ENCODE measurements at places on chromosomes 2 and 18.

- no peak for DNase-seq
Observed at GRCh38 chr2:61605245-61605644, 67.1 kb upstream of the XPO1 start.

DNA sequence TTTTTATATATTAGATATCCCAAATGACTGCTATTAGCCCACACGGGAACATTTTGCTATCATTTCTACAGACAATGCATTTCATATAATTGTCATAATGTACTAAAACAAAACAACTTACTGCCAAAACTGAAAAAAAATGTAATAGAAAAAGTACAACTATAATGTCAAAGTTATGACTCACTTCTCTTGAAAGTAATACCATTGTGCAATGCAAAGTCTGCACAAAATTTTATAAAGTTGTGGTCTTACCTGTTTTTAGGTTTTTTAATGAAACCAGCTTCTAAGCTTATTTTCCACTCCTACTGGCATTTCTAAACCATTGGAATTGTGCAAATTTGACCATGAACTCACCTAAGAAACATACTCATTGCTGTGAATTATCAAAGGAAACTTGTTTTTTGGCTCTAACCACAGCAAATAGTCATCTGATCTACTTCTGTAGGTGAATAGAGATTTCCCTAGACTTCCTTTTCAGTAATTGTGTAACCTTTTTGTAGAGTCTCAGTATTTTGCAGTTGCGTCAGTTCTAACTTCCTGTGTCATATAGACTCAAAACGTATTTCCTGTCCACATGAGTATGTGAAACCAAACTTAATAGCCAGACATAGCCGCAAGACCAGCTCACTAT is 31.9 kb upstream of the TFPI start:
- DNase-seq = no peak

- no peak for DNase-seq
Observed at GRCh38 chr18:8769509-8770095, 64.2 kb downstream of the MTCL1 start.

DNA sequence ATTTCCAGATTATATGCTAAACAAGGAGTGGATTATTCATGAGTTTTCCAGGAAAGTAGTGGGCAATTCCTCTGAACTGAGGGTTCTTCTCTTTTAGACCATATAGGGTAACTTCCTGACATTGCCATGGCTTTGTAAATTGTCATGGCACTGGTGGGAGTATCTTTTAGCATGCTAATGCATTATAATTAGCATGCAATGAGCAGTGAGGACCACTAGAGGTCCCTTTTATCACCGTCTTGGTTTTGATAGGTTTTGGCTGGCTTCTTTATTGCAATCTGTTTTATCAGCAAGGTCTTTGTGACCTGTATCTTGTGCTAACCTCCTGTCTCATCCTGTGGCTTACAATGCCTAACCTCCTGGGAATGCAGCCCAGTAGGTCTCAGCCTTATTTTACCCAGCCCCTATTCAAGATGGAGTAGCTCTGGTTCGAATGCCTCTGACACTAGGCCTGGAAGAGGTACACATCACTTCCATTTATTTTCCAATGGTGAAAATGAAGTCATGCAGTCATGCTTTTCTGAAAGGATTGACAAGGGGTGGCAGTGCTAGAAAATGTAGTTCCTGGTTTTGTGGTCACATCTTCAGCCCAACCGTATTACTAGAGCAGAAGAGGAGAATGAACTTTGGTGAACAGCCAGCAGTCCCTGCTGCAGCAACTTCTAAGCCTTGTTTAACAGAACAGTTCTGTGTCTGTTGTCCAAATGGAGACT is 26.6 kb upstream of the ITGA4 start:
- DNase-seq = no peak

GRCh38 chr2:84427235-84428138 is 31.6 kb downstream of the SUCLG1 start:
- DNase-seq = no peak

DNA sequence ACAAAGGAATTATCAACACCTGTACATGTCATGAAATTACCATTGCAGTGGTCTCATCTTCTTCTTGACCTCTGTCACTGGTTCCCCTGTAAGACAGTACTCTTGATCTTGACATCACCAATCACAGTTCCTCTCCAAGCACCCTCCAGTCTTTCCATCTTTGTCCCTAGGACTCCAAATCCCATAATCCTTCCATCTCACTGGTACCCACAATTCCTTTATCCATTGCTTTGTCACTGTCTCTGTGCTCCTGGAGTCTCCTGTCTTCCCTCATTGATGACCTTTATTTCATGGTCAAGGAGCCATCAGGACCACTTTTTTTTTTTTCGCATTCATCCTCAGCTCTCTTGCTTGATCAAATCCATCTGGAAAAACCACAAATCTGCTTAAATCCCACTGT is 56.7 kb downstream of the COL4A3 start:
- DNase-seq = no peak

DNA sequence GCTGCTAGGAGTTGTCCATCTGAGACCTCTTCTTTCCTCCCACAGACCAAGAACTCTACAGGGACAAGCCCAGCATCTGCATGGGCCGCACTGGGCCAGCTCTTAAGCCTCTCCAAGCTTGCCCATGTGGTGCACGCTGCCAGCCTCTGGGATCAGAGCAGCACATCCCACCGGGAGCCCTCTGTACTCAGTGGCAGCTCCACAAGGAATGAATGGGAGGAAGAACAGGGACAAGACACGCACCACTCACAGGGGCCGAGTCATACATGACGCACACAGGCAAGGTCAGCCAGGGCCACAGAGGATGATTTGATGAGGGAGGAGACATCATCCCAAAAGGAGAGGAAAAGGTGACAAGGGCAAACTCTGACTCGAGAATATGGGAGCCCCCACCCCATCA is 268.3 kb downstream of the KLHL29 start:
- no peak for DNase-seq

GRCh38 chr18:46209161-46209560 is 105.0 kb downstream of the HAUS1 start:
- DNase-seq = no peak

DNA sequence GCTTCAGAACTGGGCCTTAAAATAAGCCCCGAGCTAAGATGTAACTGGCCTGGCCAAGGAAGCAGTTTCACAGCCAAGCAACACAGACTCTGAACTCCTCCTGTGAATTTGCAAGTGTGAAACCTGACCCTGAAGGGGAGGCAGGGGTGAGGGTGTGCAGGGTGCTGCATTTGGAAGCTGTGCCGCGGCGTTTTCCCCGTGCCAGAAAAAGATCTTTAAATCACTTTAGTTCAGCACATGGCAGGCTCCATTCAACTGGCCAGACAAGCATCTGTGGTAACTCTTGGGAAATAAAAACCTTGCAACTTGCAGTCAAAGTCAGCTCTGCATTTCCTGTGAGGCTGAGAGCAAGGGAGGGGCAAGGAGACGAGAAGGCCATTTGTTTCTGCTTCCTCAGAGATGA is 209.3 kb upstream of the SOX11 start:
- DNase-seq = no peak

DNA sequence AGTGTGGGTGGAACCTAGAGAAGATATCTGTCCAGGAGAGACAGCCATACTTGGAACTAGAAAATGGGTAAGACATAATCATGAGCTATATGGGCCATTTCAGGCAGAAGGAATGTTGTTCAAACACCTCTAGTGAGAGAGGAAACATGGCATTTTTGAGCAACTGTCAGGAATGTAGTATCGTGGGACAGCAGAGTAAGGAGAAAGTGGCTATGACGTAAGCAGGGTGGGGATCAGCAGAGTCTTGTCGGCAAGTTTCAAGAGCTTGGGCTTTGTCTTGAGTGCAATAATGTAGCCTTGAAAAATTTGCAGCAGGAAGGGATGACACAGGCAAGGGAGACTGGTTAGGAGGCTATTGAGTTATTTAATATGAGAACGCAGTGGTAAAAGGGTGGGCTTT is 20.4 kb downstream of the SERPINB7 start:
- no peak for DNase-seq

- DNase-seq = no peak
Observed at GRCh38 chr2:217666338-217666737, 336.5 kb downstream of the TNS1 start.

DNA sequence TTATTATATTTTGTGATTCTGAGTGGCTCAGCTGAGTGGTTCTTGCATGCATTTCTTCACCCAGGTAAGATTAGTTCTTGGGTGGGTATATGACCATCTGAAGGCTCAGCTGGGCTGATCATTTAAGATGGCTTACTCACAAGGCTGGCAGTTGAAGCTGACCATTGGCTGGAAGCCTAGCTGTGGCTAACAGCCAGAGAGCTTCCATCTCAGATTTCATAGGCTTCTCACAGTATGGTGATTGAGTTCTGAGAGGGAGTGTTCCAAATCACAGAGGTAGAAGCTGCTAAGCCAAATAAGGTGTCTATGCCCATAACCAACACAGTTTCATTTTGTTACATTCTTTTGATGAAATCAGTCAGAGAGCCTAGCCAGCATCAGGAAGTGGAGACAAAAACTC is 117.4 kb upstream of the RPRM start:
- DNase-seq = no peak

GRCh38 chr2:98296440-98296839 is 49.8 kb upstream of the CNGA3 start:
- no peak for DNase-seq

- DNase-seq = no peak
Observed at GRCh38 chr18:43046322-43046721, 69.2 kb downstream of the RIT2 start.

GRCh38 chr2:157747695-157748370 is 119.2 kb upstream of the ACVR1C start:
- no peak for DNase-seq

- no peak for DNase-seq
Observed at GRCh38 chr2:11667194-11667593, 2.8 kb downstream of the NTSR2 start.

- DNase-seq = no peak
Observed at GRCh38 chr2:18430996-18431748, 129.3 kb downstream of the RDH14 start.

GRCh38 chr2:12303181-12304030 is 413.3 kb upstream of the TRIB2 start:
- DNase-seq = no peak

DNA sequence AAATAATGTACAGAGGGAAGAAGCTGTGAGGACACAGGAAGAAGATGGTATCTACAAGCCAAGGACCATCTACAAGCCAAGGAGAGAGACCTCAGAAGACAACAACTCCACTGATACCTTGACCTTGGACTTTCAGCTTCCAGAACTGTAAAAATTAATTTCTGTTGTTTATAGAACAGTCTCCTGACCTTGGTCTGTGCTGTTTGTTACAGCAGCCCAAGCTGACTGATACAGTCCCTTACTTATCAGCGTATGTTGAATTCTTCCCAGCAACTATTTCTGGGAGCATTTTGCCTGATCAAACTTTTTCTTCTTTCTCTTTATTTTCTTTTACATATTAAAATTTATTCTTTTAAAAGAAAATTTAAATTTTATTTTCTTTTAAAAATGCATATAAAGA is 47.8 kb upstream of the IGFBP2 start:
- DNase-seq = no peak

- peak; percentile 7 for DNase-seq
Observed at GRCh38 chr2:105977212-105977611, 216.9 kb downstream of the UXS1 start.

DNA sequence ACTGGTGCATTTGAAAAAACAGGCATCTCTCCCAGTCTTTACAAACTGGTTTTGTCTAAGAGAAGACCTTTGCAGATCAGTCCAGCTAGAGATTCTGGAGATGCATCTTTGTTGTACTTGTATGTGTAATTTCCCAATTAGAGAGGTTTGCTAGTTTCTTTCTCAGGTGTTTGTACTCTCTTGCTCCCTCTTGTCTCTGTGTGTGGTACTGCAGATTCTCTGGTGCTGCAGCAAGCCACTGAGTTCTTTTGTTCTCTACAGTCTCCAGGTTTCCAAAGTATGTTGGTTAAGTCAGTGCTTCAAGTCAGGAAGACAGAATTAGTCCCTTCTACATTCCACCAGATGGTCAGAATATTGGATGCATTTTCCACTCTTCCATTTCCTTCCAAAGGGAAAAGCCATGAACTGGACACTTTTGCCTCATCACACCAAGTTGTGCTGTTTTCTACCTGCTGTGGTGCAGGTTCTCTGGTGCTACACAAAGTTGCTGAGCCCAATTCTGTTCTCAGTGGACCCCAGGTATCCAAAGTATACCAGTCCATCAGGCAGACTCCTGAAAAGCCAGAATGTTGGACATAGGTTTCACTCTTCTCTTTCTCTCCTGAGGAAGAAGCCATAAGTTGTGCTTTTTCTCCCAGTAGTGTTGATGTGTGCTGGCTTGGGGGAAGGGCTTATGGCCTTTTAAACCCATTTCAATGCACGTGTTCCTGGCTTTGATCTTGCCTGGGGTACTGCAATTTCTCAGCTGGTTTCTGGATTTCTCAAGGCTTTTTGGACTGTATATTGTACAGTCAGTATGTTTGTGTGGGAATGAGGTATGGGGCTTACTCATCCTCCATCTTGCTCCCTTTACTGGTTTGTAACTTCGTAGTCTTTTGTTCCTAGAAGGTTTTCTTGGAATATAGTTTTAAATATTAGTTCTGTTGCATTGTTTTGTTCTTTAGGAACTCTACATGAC is 29.8 kb downstream of the EPC2 start:
- DNase-seq = no peak

- no peak for DNase-seq
Observed at GRCh38 chr2:109633284-109633961, 19.3 kb downstream of the SOWAHC start.

DNA sequence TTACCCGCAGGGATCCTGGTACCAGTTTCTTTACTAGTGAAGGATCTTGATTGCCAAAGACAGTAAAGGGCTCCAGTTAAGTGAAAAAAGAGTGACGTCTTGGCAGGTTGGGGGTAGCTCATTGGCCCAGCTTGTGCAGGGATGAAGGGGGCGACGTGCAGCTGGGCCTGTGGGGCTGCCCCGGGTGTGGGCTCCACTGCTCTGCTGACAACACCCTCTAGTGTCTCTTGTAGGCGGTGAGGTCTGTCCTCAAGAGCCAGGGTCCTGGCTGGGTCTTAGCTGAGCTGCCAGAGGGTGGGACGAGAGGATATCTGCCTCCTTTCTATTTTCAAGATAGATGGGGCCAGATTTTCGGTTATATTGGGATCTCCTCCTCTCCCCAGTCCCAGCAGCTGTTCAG is 6.1 kb downstream of the ARHGEF4 start:
- no peak for DNase-seq

DNA sequence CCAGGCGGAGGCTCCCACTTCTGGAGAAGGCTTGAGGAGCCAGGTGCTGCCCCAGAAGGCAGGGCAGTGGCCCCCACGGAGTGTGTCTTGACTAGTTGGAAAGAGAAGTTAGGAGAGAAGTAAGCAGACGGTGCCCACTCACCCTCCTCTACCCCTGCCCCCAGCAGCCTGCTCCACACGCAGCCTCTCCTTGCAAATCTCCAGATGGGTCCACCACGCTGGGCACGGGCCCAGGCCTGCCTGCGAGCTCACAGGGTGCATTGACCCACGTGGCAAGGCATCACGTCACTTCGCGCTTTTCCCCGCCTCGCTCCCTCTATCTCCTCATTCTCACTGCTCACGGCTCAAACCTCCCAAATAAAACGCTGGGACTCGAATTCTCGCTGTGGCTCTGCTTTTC is 71.8 kb upstream of the RAB12 start:
- DNase-seq = no peak

DNA sequence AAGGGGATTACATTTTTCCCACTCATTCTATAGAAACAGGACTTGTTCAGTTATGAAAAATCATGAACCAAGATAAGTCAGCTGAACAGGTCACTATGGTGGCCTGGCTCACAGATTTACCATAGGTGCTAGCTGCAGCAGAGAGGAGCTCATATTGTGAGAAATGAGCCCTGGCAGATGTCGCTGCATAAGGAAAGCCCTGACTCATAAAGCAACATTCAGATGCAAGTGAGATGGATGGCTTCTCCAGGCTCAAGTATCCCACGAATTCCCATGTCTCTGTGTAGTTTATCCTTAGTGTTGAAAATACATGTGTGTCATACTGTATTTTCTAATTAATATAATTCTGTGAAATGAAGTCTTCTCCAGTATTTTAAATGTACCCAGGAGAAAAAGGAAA is 115.0 kb upstream of the LHCGR start:
- DNase-seq = no peak
